Mammary epithelial cell (primary cell): ENCODE measurements at places on chromosomes 2 and 18.

DNA sequence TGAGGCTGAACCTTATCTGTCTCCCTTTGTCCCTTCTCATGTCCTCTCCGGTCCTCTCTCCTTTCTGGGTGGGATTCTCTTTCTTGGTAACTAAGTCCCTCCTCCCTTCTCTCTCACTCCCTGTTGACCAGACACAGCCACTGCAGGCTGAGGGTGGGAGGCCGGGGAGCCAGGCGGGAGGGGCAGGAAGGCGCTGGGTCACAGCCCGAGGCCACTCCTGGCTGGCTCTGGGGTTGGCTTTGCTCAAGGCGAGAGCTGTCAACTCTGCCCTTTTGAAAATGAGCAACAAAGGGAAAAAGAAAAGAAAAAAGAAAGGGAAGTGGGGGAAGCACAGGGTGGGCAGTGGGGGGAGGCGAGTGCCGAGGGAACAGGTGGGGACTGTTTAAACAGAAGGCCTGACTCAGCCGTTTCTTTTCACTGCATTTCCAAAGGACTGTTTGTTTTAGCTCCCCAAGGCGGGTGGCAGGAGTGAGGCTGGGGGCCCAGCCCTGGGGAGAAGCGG lies 70.5 kb upstream of the IGFBP5 start:
- no peak for DNase-seq

DNA sequence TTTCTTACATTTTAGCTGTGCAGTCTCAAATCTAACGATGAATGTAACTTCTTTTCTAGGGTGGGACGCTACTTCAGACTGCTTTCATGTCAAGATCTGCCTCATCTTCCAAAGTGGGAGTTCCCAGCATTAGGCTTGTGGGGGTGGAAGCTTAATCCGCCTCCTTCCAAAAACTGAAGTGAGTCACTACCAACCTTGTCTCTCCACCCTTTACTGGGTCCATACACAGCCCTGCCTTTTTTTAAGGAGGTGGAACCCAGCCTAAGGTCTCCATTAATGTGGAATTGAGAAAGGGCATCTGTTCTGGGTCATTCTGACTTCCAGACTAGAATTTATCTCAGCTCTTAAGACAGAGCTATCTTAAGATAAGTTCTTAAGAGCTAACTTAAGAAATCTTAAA lies 42.0 kb upstream of the NFE2L2 start:
- no peak for DNase-seq

- no peak for DNase-seq
These were observed 52.7 kb upstream of the LDLRAD4 start for GRCh38 chr18:13165636-13166423.

GRCh38 chr2:119671752-119672151 lies 7.2 kb upstream of the TMEM177 start:
- DNase-seq: no peak

GRCh38 chr2:192161656-192162290 lies 33.0 kb downstream of the TMEFF2 start:
- no peak for DNase-seq

GRCh38 chr2:27091746-27092695 lies 5.4 kb downstream of the KHK start:
- no peak for DNase-seq

- peak; percentile 88 for DNase-seq
These were observed 93.0 kb upstream of the SLC39A10 start for GRCh38 chr2:195563857-195564512.

GRCh38 chr2:226551522-226552250 lies 247.9 kb downstream of the IRS1 start:
- no peak for DNase-seq

DNA sequence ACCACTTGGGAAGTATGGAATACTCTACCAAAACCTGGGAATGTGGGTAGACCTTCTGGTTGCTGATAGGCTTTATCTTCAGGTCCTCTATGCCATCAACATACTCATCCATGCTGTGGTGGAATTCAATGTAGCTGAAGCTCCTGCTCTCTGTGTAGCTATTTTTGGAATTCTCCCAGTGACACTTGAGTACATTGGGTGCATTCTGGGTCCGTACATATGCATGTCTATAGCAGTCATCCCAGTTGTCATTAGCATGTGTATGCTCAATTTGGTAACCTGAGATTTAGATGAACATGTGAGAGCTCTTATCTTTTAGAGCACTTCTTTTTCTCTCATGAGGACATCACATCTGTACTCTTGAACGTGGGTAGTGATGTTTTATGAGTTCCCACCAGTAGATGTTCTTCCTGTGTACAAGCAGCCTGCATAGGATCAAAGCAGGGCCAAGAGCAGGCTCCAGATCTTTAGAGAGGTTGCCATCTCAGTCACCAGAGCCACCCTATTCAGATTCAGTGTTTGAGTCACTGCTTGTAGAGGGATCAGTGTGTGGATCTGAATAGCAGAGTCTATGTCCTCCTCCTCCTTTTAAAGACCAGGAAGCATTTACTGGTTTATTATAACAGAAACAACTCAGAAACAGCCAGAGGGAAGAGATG lies 65.9 kb downstream of the MGAT5 start:
- no peak for DNase-seq

DNA sequence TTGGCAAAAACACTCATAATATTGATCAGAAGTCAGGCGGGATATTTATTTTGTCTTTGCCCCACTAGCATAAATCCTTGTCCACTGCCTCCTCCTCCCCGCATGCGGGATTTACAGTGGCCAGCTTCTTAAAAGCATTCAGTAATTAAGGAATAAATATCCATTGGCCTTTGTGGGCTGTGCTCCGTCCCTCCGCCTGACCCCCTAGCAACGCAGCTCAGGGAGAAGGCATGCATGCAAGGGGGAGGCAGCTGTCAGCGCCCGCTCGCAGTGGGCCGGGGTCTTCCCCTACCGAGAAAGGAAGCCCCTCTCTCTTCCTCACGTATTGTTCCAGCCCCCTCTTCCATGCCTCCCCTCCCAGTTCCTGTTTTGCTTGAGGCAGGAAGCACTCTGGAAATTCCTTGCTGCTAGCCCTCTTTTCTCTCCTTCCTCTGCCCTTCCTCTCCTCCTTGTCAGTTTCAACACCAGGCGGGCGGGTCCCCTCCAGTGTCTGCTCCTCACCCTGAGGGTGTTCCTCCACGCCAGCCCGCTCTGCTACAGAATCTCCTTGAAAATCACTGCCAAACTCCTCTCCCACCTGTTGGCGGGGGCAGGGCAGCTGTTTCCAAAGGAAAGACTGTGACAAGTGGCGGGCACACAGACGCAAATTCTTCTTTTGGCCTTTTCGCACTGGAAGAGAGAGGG lies 60.1 kb downstream of the GBX2 start:
- no peak for DNase-seq

- peak; percentile 100 for DNase-seq
These were observed 24.9 kb upstream of the RAB10 start for GRCh38 chr2:26008851-26009566.

DNA sequence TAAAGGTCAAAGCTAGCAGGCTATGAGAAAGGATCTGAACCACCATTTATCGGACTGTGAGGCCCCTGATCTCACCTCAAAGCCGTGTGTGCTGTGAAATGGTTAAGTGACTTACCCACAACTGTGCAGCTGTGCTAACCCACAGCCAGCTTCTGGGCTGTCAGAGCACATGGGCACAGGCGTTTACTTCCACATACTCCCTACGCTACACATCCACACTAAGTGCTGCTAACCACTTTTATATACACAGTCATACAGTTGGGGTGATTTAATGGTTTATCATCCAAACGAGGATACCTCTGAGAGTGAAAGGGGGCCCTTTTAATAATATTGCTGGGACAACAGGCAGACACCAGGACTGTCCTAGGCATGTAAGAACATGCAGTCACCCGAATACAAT lies 37.3 kb downstream of the CYRIA start:
- peak; percentile 51 for DNase-seq

GRCh38 chr2:9187620-9188214 lies 18.9 kb upstream of the ASAP2 start:
- peak; percentile 69 for DNase-seq

- DNase-seq: peak; percentile 87
These were observed 30.8 kb downstream of the TBC1D8 start for GRCh38 chr2:101120124-101120996.

- peak; percentile 28 for DNase-seq
These were observed 21.6 kb downstream of the STON1 start for GRCh38 chr2:48551548-48551947.

- DNase-seq: no peak
These were observed 29.1 kb downstream of the GAREM1 start for GRCh38 chr18:32441533-32441932.

DNA sequence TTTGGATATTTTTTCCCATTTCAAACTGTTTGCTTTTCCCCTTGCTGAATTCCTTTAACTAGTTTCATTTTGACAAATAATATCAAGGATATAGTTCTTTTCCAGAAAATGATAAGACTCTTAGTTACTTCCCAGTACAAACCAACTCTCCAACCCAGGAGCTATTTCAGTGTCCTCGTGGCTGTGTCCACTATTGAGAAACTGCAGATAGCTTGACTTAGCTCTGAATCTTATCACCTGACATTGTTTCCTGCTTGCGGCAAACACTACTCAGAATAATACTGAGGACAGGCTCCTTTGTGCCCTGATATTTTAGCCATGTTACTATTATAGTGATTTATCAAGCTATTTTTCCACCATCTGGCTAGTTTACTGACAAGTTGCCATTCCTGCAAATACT lies 74.6 kb downstream of the KLF7 start:
- no peak for DNase-seq

DNA sequence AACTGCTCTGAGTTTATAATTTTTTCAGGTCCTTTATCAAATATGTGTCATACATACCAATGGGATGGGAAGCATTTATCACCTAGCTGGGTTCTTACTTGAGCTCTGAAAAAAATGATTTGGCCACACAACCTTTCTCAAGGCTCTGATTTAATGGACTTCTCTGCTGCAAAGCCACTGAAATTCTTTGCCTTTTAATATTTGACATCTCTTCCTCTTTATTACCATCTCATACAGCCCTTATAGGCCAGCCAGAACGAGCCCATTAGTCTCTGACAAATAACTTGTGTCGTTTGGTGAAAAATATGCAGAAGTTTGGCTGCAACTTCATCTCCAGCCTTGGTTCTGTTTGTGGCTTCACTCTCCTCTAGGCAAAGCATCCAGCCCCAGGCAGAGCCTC lies 249.1 kb downstream of the ATAD2B start:
- no peak for DNase-seq

DNA sequence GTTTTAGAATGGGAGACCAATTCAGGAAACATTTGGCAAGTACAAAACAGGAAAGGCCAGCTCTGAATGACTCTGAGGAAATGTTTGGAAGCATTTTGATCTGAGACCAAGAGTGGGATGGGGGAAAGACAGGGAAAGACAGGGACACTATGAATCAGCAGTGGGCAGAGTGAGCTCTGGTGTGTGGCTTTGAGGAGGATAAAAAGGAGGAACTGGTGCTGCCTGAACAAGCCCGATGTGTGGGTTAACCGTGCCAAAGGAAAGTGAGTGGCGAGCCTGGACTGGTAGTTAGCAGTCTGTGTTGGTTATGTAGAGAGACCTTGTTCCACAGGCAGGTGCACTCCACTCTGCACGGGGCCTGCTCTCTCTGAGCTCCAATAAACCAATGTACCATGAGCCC lies 5.3 kb downstream of the MFSD6 start:
- DNase-seq: peak; percentile 84

- DNase-seq: no peak
These were observed 805 bp downstream of the LIMS2 start for GRCh38 chr2:127674241-127675209.

GRCh38 chr2:240932724-240933047 lies 26.6 kb downstream of the CROCC2 start:
- DNase-seq: no peak

DNA sequence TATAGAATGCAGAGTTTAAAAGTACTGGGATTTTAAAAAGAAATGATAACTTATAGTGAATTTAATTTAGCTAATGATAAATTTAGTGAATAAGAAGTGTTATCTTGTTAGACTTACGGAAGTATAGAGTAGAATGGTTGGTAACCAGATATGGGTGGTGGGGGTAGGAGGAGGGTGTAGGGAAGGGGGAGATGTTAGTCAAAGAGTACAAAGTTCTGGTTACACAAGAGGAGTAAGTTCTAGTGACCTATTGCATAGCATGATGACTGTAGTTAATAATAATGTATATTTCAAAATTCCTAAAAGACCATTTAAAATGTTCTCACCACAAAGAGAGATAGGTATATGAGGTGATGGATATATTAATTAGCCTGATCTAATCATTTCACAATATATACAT lies 184.8 kb upstream of the STON1 start:
- no peak for DNase-seq

GRCh38 chr18:36211612-36212065 lies 24.3 kb downstream of the MOCOS start:
- DNase-seq: peak; percentile 82

GRCh38 chr2:44954889-44955592 lies 13.5 kb downstream of the SIX3 start:
- no peak for DNase-seq

DNA sequence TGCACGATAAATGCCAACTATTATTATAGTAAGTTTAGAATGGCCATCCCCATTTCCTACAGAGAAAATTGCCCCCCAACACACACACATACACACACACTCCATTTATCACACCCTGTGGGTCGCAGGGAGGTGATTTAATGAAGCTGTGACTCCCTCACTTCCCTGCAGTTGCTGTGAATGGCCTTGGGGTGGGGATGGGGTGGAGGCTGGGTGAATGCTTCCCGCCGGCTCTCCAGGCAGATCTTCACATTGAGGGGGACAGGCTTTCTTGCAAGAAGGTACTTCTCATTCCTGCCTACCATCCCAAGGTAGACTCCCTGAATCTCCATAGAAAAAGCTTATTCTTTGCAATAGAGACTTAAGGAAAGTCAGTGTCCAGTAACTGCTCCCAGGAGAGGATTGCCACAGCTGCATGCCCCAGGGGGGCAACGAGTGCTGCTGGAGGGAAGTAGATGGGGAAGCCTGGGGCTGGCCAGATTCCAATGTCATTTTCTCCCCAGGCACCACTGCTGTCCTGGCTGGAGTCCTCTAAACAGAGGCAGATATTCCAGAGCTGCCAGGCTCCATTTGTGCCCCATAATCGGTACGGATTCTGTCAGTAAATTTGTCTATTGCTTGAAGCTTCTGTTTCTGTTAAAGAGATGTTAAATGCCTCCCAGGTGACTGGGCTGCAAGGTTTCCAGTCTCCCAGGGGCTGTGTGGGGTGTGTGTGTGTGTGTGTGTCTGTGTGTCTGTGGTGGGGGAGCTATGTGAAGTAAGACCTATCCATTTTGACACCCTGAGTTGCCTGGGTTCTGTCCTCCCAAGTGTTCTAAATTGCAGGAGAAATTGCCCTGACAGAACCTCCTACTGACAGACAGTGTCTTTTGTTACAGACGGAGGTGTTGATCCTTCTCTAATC lies 265.5 kb downstream of the SRBD1 start:
- no peak for DNase-seq

- peak; percentile 46 for DNase-seq
These were observed 61.9 kb downstream of the PUM2 start for GRCh38 chr2:20288642-20289340.
